Testis (tissue), 5 donors: ENCODE measurements at places on chromosomes 13 and 19.

- no peaks in the 10 kb centered on the region for H3K27me3 ChIP-seq
- no peak overlapping the region for H3K27ac ChIP-seq
- H3K4me3 ChIP-seq: peak overlapping the region; percentile 20
- H3K4me1 ChIP-seq: no peaks in the 10 kb centered on the region
- peak; percentile 23 for DNase-seq
Observed at GRCh38 chr13:42333613-42334328, 61.8 kb downstream of the AKAP11 start.

- H3K4me3 ChIP-seq: no peak overlapping the region
- no peak overlapping the region for H3K27ac ChIP-seq
- no peaks in the 10 kb centered on the region for H3K36me3 ChIP-seq
- no peaks in the 10 kb centered on the region for H3K27me3 ChIP-seq
Observed at GRCh38 chr19:29564574-29565005, 38.8 kb downstream of the VSTM2B start.

- no peak for DNase-seq
- H3K27me3 ChIP-seq: no peaks in the 10 kb centered on the region
- peaks cover 6% of the 10 kb centered on the region for H3K4me1 ChIP-seq
Observed at GRCh38 chr19:34731964-34732363, 2.1 kb upstream of the ZNF181 start.

DNA sequence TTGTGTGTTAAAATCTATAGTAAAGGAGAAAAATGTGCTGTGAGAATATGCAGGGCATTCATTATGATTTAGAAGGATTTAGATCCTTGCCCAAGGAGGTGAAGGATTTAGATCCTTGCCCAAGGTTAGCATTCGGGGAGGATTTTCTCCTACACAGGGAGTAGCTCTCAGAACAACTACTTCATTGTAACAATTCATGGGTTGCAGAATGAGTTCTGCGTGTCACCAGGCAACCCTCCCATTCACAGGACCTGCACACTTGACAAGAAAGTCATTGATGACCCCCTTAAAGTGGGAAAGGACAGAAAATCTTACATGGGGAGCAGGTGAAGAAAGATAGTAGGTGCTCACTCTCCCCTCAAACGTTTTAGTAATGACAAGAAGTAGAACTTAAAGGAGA, 167.1 kb upstream of the MAB21L1 start:
- no peaks in the 10 kb centered on the region for H3K36me3 ChIP-seq
- no peaks in the 10 kb centered on the region for H3K27me3 ChIP-seq
- H3K4me3 ChIP-seq: no peak overlapping the region
- no peak overlapping the region for H3K27ac ChIP-seq
- DNase-seq: peak; percentile 35

DNA sequence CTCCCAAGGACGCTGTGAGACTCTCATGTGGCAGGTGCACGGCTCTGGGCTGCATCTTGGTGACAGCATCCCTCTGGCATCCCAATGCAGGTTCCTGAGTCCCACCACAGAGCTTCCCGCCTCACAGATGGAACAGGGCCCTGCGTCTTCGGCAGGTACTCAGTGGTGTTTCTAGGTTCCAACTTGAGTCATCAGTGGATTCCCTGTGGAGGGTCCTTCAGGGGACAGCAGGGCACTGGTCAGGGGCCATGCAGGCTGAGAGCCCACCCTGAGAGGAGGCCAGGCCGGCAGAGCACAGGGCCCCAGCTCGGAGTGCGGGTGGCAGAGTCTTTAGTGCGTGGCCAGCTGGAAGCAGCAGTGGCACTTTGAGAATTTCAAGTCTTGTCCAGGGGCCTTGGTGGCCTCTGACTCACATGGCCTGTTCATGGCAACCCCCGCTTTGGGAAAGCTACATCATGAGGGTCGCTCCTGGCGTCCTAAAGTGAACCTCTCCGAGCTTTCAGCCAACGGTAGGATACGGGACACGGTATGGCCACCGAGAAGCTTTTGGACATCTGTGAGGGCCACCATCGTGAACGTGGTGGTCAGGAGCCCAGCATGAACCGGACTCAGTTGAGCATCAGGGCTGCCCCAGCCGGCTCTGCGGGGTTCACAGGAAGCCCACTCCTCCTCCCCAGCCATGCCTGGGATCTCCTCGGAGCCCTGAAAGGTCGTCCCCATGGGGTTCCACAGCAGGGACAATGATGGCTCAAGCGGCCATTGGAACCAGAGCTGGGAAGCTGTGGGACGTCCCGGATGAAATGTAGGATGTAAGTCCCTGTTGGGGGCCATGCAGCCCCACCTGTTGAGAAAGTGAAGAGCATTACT, 72.0 kb upstream of the MCF2L start:
- H3K27me3 ChIP-seq: no peaks in the 10 kb centered on the region
- H3K36me3 ChIP-seq: no peaks in the 10 kb centered on the region
- peaks cover 6% of the 10 kb centered on the region for H3K4me1 ChIP-seq
- H3K27ac ChIP-seq: no peak overlapping the region

- H3K36me3 ChIP-seq: no peaks in the 10 kb centered on the region
- peak; percentile 15 for DNase-seq
- H3K4me1 ChIP-seq: peaks cover 7% of the 10 kb centered on the region
- H3K27ac ChIP-seq: no peak overlapping the region
- no peaks in the 10 kb centered on the region for H3K27me3 ChIP-seq
Observed at GRCh38 chr13:80012251-80012650, 328.7 kb downstream of the SPRY2 start.

GRCh38 chr13:53601113-53601512, 572.5 kb downstream of the OLFM4 start:
- no peaks in the 10 kb centered on the region for H3K36me3 ChIP-seq
- H3K4me3 ChIP-seq: no peak overlapping the region
- DNase-seq: no peak
- H3K27ac ChIP-seq: no peak overlapping the region
- H3K27me3 ChIP-seq: no peaks in the 10 kb centered on the region
- no peaks in the 10 kb centered on the region for H3K4me1 ChIP-seq

- H3K36me3 ChIP-seq: no peaks in the 10 kb centered on the region
- peaks cover 36% of the 10 kb centered on the region for H3K4me1 ChIP-seq
- no peak overlapping the region for H3K4me3 ChIP-seq
- peak; percentile 56 for DNase-seq
Observed at GRCh38 chr13:112713517-112714253, 23.8 kb downstream of the ATP11A start.

GRCh38 chr19:40745402-40745780, 4.9 kb downstream of the ACTMAP start:
- no peaks in the 10 kb centered on the region for H3K36me3 ChIP-seq
- H3K4me3 ChIP-seq: no peak overlapping the region
- H3K27me3 ChIP-seq: no peaks in the 10 kb centered on the region
- H3K4me1 ChIP-seq: peaks cover 28% of the 10 kb centered on the region

DNA sequence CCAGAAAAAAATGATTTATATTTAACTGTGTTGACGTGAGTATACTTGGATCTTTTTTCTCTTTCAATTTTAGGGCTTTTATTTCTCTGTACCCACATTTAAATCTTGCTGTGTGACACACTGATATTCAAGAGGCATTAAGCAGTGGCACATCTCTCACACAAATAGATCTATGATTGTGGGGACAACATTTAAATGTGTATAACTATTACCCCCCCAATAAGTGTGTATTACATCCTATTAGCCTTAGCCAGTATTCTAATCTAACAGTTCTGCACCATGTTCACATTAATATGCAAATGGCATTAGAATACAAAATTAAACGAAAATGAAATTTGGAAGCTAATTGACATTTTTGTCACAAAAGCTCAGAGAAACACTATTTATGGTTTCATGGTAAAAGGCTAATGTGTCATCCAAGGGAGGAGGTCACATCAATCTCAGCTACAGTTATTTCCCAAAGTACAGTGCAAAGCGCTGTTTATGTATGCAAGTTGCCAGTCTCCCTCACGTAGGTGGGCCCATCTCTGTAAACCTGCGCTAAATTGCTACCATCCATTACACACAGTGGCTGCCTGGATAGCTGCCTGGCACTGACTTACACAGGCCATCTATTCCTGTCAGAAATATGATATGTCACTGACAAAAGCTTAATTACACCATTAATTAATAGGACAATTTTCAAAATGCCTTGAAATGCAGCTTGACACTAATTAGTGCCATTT, 984.7 kb upstream of the PCDH9 start:
- H3K27ac ChIP-seq: no peak overlapping the region
- no peak for DNase-seq
- no peaks in the 10 kb centered on the region for H3K27me3 ChIP-seq
- H3K36me3 ChIP-seq: no peaks in the 10 kb centered on the region

DNA sequence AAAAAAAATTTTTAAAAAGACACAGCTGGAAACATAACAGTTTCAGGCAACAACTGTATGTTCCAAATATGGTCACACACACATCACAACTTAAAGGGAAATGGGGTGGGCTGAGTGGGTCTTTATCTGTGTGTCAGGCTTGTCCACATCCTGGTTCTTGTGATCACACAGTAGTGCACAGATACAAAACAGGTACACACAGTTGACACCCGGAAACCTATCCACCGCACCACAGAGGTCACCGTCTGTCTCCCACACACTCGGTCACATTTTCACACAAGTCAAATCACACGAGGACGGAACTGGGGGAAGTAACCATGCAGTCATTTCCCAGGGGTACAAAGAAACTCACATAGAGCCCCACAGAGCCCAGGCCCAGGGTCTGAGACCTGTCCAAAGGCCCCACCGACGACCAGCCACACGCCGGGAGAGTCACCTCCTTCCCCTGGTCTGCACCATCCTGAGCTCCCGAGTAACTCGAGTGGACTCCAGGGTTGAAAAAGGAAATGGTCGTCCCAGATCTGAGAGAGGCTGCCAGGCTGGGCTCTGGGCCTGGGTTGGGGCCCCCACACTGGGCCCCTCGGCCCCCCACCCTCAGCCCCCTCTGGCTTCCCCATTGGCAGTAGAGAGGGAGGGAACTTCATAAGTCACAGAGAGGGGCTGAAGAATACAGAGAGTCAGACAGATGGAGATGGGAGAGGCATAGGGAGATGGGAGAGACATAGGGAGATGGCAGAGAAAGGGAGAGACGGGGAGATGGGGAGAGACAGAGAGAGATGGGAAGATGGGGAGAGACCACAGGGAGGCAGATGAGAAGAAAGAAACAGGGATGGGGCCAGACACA, 1.3 kb upstream of the PPAN start:
- H3K27ac ChIP-seq: no peak overlapping the region
- H3K27me3 ChIP-seq: no peaks in the 10 kb centered on the region
- H3K36me3 ChIP-seq: no peaks in the 10 kb centered on the region

- no peak for DNase-seq
- H3K27me3 ChIP-seq: no peaks in the 10 kb centered on the region
- no peak overlapping the region for H3K27ac ChIP-seq
- H3K4me1 ChIP-seq: peaks cover 2% of the 10 kb centered on the region
Observed at GRCh38 chr13:43883631-43884030, 3.9 kb downstream of the LACC1 start.

DNA sequence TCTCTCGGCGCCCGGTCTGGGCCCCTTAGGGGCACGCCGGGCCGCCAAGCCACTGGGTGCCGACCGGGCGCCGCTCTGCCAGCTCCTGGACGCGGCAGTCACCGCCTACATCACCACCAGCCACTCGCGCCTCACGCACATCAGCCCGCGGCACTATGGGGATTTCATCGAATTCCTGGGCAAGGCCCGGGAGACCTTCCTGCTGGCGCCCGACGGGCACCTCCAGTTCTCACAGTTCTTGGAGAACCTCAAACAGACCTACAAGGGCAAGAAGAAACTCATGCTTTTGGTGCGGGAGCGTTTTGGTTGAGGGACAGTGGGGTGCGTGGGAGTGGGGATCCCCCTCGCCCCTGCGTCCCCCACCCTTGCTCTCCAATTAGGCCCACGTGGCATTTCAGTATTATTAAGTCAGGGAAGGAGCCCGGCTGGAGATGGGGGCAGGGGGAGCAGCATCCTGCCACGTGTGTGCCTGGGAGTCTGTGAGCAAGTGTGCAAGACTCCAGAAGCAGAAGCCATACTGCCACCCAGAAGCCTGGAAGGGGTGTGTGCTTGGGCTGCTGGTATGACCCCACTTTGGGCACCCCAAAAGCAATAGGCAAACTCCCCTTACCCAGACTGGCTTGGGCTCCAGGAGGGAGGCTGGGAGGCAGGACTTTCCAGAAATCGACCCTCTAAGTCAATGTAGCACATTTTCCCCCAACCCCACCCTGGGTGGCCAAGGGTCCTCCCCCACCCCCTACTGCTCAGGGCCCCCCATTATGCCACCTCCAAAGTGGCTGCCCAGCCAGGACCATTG, 35.7 kb downstream of the ZSWIM4 start:
- no peaks in the 10 kb centered on the region for H3K36me3 ChIP-seq
- no peaks in the 10 kb centered on the region for H3K27me3 ChIP-seq
- no peak overlapping the region for H3K27ac ChIP-seq
- peaks cover 13% of the 10 kb centered on the region for H3K4me1 ChIP-seq

GRCh38 chr13:46168341-46168740, 13.6 kb downstream of the LCP1 start:
- H3K36me3 ChIP-seq: no peaks in the 10 kb centered on the region
- peaks cover 3% of the 10 kb centered on the region for H3K4me1 ChIP-seq
- DNase-seq: peak; percentile 77
- H3K27me3 ChIP-seq: no peaks in the 10 kb centered on the region
- no peak overlapping the region for H3K27ac ChIP-seq

- H3K36me3 ChIP-seq: no peaks in the 10 kb centered on the region
- H3K4me3 ChIP-seq: no peak overlapping the region
- H3K4me1 ChIP-seq: no peaks in the 10 kb centered on the region
- no peak for DNase-seq
- H3K27ac ChIP-seq: no peak overlapping the region
- H3K27me3 ChIP-seq: no peaks in the 10 kb centered on the region
Observed at GRCh38 chr13:75010941-75011340, 471.0 kb downstream of the TBC1D4 start.

GRCh38 chr19:40387155-40387554, 2.8 kb downstream of the HIPK4 start:
- H3K4me3 ChIP-seq: no peak overlapping the region
- H3K27me3 ChIP-seq: no peaks in the 10 kb centered on the region

GRCh38 chr13:43270130-43270830, 246.9 kb downstream of the DNAJC15 start:
- no peaks in the 10 kb centered on the region for H3K27me3 ChIP-seq
- no peaks in the 10 kb centered on the region for H3K4me1 ChIP-seq
- no peak overlapping the region for H3K4me3 ChIP-seq
- H3K27ac ChIP-seq: no peak overlapping the region
- no peak for DNase-seq
- H3K36me3 ChIP-seq: no peaks in the 10 kb centered on the region

GRCh38 chr19:2722541-2723344, 1.6 kb upstream of the DIRAS1 start:
- no peaks in the 10 kb centered on the region for H3K27me3 ChIP-seq
- no peaks in the 10 kb centered on the region for H3K36me3 ChIP-seq
- peaks cover 36% of the 10 kb centered on the region for H3K4me1 ChIP-seq
- no peak overlapping the region for H3K4me3 ChIP-seq

- DNase-seq: no peak
- H3K4me1 ChIP-seq: peaks cover 14% of the 10 kb centered on the region
- no peak overlapping the region for H3K27ac ChIP-seq
- no peaks in the 10 kb centered on the region for H3K27me3 ChIP-seq
- H3K4me3 ChIP-seq: no peak overlapping the region
Observed at GRCh38 chr19:13957051-13957450, 4.7 kb downstream of the DCAF15 start.

DNA sequence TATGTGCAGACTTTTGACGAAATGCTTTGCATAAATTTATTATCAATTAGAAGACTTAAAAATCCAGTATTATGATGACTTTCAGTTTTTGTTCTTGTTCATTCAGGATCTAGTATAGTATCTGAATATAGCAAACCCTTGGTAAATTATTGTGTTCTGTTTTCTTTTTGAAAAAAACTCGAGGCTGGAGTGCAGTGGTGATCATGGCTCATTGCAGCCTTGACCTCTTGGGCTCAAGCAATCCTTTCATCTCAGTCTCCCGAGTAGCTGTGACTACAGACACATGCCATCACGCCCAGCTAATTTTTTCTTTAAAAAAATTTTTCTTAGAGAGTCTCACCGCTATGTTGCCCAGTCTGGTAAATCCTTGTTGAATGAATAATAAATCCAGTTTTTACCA, 4.6 kb downstream of the FARP1 start:
- no peak for DNase-seq
- no peaks in the 10 kb centered on the region for H3K36me3 ChIP-seq
- no peak overlapping the region for H3K27ac ChIP-seq
- H3K27me3 ChIP-seq: no peaks in the 10 kb centered on the region
- H3K4me3 ChIP-seq: no peak overlapping the region
